ENCODE measurements at places on chromosomes 5 and 9.

GRCh38 chr5:115939059-115939458 lies 23.2 kb upstream of the LVRN start:
- no peak for DNase-seq

DNA sequence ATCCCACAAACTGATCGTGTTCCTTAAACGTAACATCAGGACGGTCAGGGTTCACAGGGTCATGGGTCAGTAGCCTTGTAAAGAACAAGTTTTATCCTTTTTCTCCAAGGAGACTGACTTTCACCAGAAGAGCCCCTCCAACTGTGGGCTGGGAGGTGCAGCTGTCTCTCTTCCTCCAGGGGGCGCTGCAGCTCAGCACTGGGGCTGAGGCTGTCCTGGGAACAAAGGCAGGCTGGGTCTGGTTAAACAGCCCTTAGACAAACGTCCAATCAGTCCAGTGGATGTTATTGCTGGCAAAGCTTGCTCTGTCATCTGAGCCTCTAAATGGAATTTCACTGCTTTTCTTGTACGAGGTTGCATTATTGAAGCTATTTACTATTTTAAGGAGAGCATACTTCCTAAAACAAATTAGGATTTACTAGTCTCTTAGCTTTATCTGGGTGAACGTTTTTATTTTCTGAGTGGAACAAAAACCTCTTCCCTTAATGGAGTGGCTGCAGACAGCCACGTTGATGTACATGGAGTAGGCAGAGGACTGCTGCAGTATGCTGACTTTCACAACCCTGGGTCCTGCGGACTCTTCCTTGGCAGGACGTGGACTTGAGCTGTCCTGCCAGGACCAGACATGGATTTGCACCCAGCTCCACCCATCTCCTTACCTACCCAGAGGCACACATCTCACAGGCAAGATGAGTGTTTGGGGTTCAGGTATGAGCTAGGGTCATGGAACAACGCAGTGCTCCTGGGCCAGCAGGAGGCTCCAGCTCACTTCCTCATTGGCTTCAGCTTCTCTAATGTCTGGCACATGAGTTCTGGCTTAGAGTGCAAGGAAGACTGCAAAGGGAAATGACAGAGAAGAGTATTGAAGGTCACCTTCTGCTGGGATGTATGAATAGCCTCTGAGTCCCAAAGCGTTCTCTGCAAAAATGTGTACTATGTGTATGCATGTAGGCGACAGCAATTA lies 7.8 kb downstream of the EXOSC2 start:
- peak; percentile 16 for DNase-seq

DNA sequence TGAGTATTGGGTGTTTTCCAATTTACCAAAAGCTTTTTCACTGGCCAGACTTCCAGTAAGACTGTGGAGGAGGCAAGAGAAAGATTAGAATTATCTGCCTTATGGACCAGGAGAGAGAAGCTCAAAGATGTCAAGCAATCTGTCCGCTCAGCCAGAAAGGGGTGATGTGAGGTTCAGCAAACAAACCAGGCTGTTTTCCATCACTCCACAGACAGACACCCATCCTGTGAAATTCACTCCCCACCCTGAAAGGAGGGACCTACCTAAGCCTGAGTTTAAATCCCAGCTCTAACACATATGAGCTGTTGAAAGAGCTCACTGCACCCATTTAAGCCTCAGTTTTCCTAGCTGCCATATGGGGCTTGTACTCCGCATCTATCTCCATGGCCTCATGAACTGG lies 14.9 kb upstream of the COL27A1 start:
- DNase-seq: no peak

- DNase-seq: no peak
Observed at GRCh38 chr5:146725025-146725424, 153.5 kb downstream of the PPP2R2B start.

DNA sequence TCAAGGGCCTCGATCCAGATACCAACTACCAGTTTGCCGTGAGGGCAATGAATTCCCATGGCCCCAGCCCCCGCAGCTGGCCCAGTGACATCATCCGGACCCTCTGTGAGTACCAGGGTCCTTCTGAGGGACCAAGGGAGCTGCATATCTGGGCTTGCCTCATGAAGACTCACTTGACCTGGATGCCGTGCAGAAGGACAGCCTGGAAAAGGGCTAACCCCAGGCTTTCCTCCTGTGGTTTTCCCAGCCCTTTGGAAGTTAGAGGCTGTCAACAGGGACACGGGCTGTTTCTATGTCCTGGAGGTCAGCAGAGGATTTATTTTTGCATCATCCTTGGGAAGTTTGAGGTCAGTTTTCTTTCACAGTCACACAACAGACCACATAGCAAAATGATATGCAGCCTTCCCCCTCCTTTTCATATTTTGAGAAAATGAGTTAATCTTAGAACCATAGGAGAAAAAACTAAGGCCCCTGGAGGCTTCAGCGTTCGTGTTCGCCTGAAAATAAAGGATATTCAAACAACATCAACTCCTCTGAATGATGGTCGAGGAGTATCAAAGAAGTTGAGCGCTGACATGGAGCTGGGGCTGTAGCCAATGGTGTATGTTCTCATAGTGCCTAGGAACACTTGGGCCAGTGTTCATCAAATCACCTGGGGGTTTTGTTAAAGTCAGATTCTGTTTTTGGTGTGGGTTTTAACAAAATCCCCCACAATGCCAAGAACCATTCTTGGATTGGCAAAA lies 112.2 kb downstream of the EGFLAM start:
- no peak for DNase-seq
